ENCODE measurements at places on chromosomes 1 and 21. TPM values are rescaled to one million over a fixed set of nuclear protein-coding genes. Genes with fewer than 3 reads are reported as not detected.

NR1I3 gene
- total RNA-seq = 0.23 TPM

CYP4X1 gene
- total RNA-seq = 7.4 TPM

RAB25 gene
- total RNA-seq = 34.3 TPM

FAM110D gene
- total RNA-seq = 1.5 TPM

RHOU gene
- total RNA-seq = 16.0 TPM

IFI44L gene
- total RNA-seq = 8.1 TPM

KIF21B gene
- total RNA-seq = 3.2 TPM

DNMT3L gene
- not detected for total RNA-seq

ARMH1 gene
- total RNA-seq = 4.3 TPM

OLFML2B gene
- total RNA-seq = 11.5 TPM

DIRAS3 gene
- 1.5 TPM for total RNA-seq

CPLANE2 gene
- 8.3 TPM for total RNA-seq

A3GALT2 gene
- 0.53 TPM for total RNA-seq

RIPPLY3 gene
- total RNA-seq = 0.99 TPM

IGSF9 gene
- 5.8 TPM for total RNA-seq

LRRN2 gene
- 10.2 TPM for total RNA-seq

OR6N2 gene
- not detected for total RNA-seq

SNIP1 gene
- total RNA-seq = 15.4 TPM

TTC39A gene
- total RNA-seq = 9.6 TPM

SAMD13 gene
- 3.0 TPM for total RNA-seq

NBPF10 gene
- total RNA-seq = 3.3 TPM

AIM2 gene
- 0.41 TPM for total RNA-seq

ITGB3BP gene
- total RNA-seq = 16.6 TPM

FYB2 gene
- total RNA-seq = 1.3 TPM
